NCI-H526 treated with DMSO at 0.1 percent for 48 hours (cell line): ENCODE measurements at places on chromosomes 3 and 15.
A peak's percentile ranks its signal among the peaks of the same experiment; 100 is the strongest.

DNA sequence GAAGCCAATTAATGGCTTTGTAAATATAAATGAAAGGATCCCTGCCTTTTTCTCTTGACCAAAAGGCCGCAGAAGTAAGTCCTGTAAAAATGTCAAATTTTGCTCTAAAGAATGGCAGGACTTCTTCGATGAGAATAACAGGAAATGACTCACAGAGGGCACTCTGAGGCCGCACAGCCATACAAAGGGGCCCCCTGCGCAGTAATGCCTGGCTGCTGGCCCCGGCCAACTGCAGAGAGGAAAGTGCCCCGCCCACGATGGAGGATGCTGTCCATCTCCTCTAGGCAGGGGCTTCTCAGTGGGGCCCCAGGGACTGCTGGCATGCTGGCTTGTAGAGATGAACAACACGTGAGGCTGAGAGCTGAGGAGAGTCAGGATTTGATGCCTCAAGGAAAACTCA, 18.1 kb upstream of the SCN10A start:
- no peak for DNase-seq

DNA sequence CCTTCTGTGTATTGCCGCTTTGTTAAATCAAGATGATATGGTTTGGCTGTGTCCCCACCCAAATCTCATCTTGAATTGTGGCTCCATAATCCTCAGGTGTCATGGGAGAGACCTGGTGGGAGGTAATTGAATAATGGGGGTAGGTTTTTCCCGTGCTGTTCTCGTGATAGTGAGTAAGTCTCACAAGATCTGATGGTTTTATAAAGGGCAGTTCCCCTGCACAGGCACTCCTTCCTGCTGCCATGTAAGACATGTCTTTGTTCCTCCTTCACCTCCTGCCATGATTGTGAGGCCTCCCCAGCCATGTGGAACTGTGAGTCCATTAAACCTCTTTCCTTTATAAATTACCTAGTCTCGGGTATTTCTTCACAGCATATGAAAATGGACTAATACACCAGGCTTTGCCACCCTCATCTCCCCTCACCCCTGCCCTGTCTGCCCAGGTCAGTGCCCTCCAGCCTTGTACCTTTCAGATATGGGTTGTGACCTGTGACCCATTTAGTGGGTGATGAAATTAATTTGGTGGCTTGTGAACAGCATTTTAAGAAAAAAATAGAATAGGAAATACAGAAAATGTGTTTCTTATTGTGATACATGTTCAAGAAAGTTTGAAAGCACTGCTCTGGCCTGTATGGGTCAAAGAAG, 56.1 kb upstream of the MCF2L2 start:
- no peak for DNase-seq

DNA sequence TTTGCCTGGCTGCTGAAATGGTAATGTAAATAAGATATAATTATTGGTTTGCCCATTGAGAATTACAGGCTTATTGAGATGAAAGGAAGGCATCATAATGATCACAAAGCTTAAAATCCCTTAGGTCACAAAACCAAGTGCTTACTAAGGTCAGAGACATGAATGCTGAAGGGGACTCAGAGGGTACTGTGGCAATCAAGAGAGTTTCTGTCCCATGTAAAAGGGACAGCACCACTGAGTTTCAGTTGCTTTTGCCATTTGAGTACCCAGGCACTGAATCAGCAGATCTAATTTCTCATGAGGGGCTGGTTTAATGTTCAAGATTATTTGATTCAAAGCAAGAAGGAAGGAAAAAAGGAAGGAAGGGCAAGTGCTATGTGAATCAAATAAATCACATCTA, 127.0 kb downstream of the PLOD2 start:
- DNase-seq, result no peak

GRCh38 chr3:98961161-98962155, 60.0 kb upstream of the DCBLD2 start:
- DNase-seq, result no peak

DNA sequence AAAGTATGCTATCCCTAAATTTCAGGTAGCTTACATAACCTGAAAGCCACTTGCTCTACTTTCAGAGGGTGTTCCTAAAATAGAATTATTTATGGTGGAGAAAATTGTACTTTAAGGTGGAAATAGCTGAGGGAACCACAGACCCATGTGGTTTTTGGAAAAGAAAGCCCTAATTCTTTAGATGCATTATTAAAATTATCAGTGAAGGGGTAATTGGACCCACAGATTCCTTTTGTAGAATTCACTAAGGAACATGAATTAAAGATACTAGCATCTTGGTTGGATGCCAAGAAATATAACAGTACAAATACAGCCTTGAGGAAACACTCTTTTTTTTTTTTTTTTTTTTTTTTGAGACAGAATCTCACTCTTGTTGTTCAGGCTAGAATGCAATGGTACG, 37.8 kb downstream of the DPPA2 start:
- DNase-seq, result no peak

DNA sequence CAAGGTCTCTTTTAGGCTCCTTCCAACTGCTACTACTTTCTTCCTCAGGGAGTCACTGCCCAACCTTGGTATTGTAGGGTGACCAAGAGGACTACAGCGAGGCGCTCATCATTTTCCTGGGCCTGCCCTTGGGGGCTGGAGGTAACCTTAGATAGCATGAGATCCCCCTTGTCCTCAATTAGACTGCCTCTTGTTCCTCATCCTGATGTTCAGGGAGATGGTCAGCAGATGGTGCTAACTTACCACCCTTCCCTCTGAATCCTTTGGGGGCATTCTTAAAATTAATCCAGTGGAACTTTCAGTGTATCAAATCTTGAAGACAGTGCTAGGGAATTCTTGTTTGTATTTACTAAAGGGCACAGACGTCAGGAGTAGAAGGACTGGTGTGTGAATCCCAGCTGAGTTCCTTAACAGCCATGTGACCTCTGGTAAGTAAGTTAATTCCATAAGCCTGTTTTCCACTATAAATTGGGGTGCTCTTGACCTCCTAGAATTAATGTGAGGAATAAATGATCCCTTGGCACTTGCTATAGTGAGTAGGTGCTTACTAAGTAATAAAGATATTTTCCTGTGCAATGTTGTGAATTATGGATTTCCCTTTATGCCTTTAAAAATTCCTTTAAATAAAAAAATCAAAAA, 4.1 kb upstream of the CLPX start:
- DNase-seq, result peak; percentile 36

GRCh38 chr3:129506231-129506742, 22.2 kb upstream of the RHO start:
- no peak for DNase-seq

- DNase-seq, result no peak
These were observed 52.7 kb downstream of the TFG start for GRCh38 chr3:100761951-100762350.

DNA sequence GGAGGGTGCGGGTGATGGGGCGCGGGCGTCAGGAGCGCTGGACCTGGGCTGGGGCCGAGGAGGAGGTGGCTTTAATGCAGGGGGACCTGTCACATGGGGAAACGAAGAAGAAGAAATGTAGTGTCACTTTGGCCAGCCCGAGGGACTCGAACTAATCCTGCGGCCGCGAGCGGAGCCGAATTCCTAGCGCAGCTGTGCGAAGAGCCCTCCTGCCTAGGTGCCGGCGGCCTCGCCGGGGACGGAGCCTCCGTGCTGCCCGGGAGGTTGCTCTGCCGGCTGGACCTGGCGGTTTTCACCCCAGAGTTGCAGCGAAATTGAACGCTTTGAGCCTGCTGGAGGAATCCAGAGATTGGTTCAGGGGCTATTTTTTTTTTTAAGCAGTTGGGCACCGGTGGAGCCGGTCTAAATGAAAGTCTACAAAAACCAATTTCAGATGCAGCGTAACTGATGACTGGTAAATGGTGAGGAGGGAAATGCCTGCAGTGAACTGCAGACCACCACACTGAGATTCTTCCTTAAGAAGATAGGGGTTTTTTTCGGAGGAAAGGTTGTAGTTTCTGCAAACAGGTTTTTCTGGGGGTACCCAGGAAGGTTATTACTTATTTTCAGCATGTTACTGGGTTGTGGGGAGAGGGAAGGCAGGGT, 662 bp downstream of the TMEM108 start:
- no peak for DNase-seq

GRCh38 chr3:46350262-46350565, 3.7 kb upstream of the CCR2 start:
- no peak for DNase-seq

- no peak for DNase-seq
These were observed 88.8 kb upstream of the ARHGEF3 start for GRCh38 chr3:56890448-56891091.

DNA sequence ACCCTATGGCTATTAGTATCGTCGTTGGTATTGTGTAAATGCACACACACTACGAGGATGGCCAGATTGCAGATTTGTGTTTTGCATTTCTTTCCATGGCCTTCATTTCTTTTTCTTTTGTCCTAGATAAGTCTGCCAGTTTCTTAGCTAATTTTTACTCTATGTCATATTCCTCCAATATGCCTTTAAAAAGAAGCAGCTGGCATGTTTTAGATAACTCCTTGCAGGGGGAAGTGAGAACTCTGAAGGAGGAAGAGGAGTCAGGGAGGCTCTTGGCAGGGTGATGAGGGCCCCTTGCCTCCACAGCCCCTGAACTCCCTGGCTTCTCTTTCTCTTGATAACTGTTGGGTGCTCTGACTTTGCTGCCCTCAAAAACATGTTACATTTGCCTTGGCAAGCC, 244.0 kb downstream of the GABRG3 start:
- DNase-seq, result no peak

GRCh38 chr3:183268366-183268765, 15.3 kb downstream of the B3GNT5 start:
- no peak for DNase-seq

- DNase-seq, result no peak
These were observed 131.3 kb downstream of the DOCK3 start for GRCh38 chr3:50806031-50806430.

DNA sequence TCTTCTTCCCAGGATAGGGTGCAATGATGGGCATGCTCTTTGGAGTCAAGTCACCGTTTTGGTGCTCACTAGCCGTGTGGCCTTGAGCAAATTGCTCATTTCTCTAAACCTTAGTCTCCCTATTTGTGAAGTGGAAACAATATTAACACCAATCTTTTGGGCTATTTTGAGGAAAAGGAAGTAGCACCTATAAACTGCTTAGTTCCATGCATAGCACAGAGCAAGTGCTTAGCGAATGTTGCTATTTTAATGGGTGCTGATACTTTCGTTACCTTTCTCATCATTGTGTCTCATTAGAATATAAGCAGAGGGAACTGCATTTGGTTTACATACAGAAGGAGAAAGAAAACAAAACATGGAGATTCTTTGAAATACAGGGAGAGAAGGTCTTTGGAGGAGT, 66.1 kb downstream of the BOC start:
- DNase-seq, result no peak

DNA sequence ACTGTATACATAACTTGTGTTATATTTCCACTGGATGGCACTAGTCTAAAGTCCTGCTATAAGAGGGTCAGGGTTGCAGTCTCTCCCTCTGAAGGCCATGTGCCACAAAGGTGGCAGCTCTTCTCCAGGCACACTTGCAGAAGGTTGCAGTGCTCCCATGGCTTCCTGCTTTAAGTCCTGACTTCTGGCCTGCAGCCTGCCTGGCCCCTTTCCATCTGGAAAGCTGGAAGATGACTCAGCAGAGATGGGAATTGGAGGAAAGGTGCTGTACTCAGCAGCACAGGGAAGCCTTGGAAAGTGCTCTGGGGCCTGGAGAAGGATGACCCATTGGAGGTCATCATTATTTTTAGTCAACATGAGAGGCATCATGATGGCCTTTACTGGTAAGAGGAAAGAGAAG, 40.9 kb upstream of the MRPL3 start:
- DNase-seq, result no peak

GRCh38 chr3:24674261-24674660, 179.6 kb upstream of the THRB start:
- no peak for DNase-seq

DNA sequence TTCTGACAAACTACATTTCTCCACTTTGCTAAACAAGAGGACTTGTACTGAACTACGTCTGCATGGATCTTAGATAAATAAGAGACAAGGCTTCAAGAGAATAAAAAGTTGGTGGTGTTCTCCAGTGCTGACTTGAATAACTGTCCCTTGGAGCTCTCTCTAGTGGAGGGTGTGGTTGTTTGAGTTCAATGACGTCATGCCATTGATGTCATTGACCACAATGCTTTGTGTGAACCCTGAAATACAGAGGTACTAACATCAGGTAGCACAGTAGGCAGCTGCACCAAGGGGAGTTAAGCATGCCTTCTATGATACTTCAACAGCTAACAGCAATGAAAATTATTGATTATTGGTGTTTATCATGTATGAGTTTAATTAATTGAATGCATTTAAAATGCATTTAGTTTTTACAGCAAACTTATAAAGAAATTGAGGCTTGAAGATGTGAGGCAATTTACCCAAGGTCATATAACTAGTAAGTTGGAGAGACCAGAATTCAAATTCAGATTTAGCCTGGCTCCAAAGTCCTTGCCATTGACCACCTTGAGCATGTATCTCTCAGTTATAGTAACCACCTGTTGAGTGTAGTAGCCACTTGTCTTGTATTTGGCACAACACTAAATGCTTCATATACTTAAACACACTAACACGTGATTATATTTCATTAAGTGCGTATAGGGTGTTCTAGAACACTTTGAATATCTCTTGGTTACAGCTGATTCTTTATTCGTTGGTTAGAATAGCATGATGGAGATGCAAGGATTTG, 126.0 kb upstream of the ANKRD28 start:
- no peak for DNase-seq

DNA sequence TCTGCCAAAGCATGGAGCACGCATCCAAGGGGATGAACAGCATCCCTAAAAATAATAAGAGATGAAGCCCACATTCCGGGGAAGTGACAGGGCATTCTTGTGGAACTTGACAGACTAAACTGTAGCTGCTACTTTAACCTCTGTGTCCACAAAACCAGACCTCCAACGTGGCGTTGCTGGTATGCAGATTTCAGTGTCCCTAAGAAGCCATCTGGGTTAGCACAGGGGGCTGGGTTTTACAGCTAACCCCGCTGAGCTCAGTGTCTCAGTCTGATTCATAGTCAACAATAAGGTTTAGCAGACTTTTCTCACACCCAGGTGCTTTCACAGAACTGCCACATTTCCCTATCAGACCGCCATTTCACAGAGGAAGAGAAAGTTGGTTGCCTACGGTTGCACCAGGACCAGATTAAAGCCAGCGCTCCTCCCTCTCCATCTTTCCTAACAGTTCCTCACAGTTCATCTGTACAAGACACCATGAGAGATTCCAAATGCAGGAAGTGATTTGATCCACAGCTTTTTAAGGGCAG, 61.6 kb upstream of the CTDSPL start:
- DNase-seq, result no peak
